Activated naive CD8-positive, alpha-beta T cell treated with anti-CD3 and anti-CD28 coated beads for 36 hours (primary cell): ENCODE measurements at places on chromosomes 13 and 19. TPM values are rescaled to one million over a fixed set of nuclear protein-coding genes. Genes with fewer than 3 reads are reported as not detected.

GRCh38 chr13:65468628-65469027 lies 1761.5 kb downstream of the PCDH9 start:
- no peaks in the 10 kb centered on the region for H3K36me3 ChIP-seq
- DNase-seq: no peak
- H3K27ac ChIP-seq: no peak overlapping the region
- H3K4me1 ChIP-seq: no peaks in the 10 kb centered on the region

GRCh38 chr13:44627441-44627840 lies 51.3 kb upstream of the TSC22D1 start:
- H3K27ac ChIP-seq: no peak overlapping the region
- H3K27me3 ChIP-seq: peaks cover 24% of the 10 kb centered on the region
- no peak overlapping the region for H3K4me3 ChIP-seq
- H3K4me1 ChIP-seq: no peaks in the 10 kb centered on the region
- no peaks in the 10 kb centered on the region for H3K36me3 ChIP-seq
- DNase-seq: no peak

- peaks cover 7% of the 10 kb centered on the region for H3K27me3 ChIP-seq
- no peaks in the 10 kb centered on the region for H3K36me3 ChIP-seq
- no peak overlapping the region for H3K4me3 ChIP-seq
- no peaks in the 10 kb centered on the region for H3K4me1 ChIP-seq
- DNase-seq: no peak
Observed at GRCh38 chr13:98184792-98185191, 7.7 kb upstream of the RNF113B start.

- H3K27me3 ChIP-seq: peaks cover 40% of the 10 kb centered on the region
- no peak overlapping the region for H3K4me3 ChIP-seq
- H3K27ac ChIP-seq: no peak overlapping the region
- peaks cover 3% of the 10 kb centered on the region for H3K4me1 ChIP-seq
- H3K36me3 ChIP-seq: peaks cover 2% of the 10 kb centered on the region
Observed at GRCh38 chr13:110872034-110872767, 42.7 kb downstream of the ANKRD10 start.

GRCh38 chr19:44683434-44684210 lies 12.3 kb downstream of the CEACAM19 start:
- H3K36me3 ChIP-seq: peaks cover 6% of the 10 kb centered on the region
- DNase-seq: no peak
- peaks cover 16% of the 10 kb centered on the region for H3K27me3 ChIP-seq

DNA sequence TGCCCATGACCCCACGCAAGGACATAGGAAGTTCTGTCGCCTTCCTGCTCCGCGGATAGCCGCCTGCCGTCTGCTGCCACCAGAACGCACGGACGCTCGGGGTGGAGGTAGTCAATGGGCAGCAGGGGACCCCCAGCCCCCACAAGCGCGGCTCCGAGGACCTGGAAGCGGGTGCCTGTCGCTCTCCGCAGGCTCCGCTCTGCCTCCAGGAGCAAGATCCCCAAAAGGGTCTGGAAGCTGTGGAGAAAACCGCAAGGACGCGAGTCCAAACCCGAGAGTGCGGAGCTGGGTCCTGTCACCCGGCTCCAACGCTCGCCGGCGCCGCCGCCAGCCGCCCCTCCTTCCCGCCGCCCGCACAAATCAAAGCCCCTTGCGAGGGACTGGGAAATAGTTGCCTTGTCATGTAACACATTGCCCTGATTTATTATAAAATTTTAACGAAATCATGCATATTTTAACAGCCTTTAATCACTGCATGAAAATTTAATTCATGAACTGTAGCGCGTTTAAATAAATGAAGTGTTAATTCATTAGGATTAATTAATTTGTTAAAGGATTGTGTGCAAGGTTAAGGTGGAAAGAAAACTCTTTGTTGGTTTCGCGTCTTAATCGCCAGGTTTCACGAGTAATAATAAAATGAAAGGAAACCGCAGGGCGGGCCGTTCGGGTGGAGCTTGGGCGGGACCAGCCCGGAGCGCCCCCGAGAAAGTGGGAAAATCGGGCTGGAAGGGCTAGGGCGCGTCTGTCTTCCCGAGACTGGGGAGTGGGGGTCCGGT lies 5.5 kb upstream of the POU4F1 start:
- no peak overlapping the region for H3K27ac ChIP-seq
- H3K4me3 ChIP-seq: peak overlapping the region; percentile 68
- peaks cover 87% of the 10 kb centered on the region for H3K27me3 ChIP-seq
- H3K4me1 ChIP-seq: peaks cover 32% of the 10 kb centered on the region

DNA sequence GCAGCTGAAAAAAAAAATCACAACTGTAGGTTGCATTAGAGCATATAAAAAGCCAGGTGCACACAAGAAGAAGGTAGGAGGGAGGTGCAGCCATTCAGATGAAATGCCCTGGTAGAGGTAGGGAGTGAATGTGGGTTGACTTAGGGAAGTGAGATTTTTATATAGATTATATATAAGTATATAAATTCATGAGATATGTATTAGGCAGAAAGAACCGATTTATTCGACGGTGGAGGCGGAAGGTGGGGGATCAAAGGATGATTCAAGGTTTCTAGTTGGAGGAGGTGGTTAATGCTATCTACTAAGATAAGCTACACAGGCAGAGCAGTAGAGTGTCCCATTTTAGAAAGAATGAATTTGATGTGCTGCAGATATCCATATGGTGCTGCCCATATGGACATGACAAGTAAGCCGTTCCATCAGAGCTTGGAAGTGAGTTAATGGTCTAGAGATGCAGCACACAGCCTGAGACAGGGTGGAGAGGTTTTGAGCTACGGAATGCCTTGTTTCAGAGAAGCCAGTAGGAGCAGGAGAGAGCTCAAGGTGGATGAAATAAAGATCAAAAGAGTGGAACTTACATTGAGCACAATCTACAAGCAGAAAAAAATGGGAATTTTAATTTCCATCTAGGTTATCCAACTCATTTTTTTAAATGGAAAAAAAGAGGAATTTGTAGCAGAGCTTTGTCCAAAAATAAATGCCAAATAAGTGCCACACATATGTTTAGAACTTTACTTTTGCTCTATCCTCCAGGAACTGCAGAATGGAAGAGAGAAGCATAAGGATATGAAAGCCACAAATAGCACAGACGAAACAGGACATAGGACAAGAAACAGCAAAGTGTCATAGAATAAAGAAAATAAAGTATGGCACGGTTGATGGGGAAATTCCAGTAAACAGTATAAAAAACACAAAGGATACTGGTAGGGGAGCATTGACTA lies 177.3 kb downstream of the PCDH9 start:
- peaks cover 5% of the 10 kb centered on the region for H3K4me1 ChIP-seq
- no peaks in the 10 kb centered on the region for H3K27me3 ChIP-seq
- no peak for DNase-seq
- no peaks in the 10 kb centered on the region for H3K36me3 ChIP-seq

Gene NAPSA
- 18.1 TPM for total RNA-seq

Gene GGN
- not detected for total RNA-seq
